ENCODE measurements at places on chromosomes 1 and 21. TPM values are rescaled to one million over a fixed set of nuclear protein-coding genes. Genes with fewer than 3 reads are reported as not detected.
A peak's percentile ranks its signal among the peaks of the same experiment; 100 is the strongest.

- no peak for DNase-seq
Measured at GRCh38 chr1:23004112-23004511, 11.5 kb downstream of the TEX46 start.

GRCh38 chr1:6345009-6345408, 48.6 kb downstream of the ACOT7 start:
- DNase-seq: no peak

- no peak for DNase-seq
Measured at GRCh38 chr1:47468709-47469389, 31.0 kb downstream of the FOXD2 start.

DNA sequence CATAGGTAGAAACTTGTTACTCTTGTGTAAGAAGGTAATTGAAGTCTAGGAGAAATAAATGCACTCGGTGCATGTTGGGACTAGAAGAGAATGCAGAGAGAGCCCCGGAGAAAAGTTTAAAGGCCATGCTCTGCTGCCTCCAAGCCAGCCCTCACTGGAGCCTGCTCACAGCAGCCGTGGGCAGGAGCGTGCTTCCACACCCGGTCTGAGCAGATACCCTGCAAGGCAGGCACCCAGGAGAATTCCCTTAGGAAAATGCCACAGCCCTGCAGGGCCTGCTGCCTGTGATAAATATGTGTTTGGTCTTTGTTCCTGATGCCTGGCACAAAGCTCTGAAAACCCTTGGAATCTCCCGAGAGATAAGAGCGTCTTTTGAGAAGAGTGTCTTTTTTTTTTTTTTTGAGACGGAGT, 22.8 kb downstream of the C2CD2 start:
- DNase-seq: no peak

- DNase-seq: no peak
Measured at GRCh38 chr1:33334081-33334552, 13.2 kb upstream of the A3GALT2 start.

GRCh38 chr1:235995511-235995910, 69.4 kb downstream of the NID1 start:
- DNase-seq: no peak

- DNase-seq: no peak
Measured at GRCh38 chr1:178942285-178943198, 71.7 kb upstream of the ANGPTL1 start.

- DNase-seq: no peak
Measured at GRCh38 chr1:84387480-84388163, 10.7 kb upstream of the DNASE2B start.

DNA sequence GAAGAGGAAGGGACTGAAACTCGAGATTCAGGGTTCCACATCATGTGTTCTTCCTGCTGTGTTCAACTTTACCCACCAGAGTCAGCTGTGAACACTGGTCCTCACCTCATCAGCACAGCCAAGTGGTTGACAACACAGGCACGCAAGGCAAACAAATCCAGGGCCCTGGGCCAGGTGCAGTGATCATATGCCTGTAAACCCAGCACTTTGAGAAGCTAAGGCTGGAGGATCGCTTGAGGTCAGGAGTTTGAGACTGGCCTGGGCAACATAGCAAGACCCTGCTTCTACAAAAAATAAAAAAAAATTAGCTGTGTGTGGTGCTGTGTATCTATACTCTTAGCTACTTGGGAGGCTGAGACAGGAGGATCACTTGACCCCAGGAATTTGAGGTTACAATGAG, 8.4 kb upstream of the XKR8 start:
- no peak for DNase-seq

DNA sequence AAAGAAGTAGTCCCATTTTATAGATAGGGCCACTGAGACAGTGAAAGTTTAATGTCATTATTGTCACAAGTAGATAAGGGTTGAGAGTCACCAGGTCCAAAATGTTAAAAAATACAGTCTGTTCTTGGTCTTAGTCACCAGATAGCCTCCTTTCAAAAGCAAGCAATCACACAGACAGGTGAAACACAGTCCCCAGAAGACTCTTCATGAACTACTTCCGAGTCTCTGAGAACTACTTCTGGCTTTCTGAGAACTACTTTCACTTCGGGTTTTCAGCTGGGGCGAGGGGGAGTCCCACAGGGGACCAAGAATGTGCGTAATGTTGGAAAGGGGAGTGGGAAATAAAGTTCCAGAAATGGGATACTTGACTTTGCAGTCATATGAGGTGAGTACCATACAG, 143.2 kb downstream of the HHIPL2 start:
- DNase-seq: no peak

DNA sequence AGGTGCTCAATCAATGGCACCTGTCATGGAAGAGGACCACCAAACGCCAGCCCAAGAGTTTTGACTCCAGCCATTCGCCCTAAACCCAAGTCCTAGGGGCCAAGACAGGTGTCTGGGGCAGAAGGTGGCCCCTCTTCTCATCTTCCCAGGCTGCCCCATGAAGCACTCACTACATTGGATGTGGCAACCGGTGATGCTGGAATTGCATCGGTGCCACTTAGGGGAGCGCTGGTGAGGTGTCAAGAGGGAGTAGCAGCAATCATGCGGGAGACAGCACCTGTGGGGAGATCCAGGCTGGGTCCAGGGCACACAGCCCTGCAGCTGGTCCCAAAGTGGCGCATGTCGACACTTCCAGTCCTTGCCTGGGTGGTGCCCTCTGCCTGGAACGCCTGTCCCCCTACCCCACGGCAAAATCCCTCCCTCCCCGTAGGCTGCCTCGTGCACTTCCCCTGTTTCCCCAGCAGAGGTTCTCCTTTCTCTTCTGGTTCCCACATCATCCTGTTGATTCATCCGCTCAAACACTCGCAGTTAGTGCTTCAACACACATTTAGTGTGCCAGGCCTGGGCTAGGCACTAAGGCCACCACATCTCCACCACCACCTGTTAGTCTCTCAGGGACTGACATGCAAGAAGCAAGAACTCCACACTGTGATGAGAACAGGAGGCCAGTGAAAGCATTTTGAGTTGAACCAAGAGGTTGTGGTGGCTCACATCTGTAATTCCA, 18.5 kb downstream of the PLA2G2D start:
- peak; percentile 11 for DNase-seq

GRCh38 chr21:29501451-29501850, 202.7 kb downstream of the BACH1 start:
- peak; percentile 32 for DNase-seq

- no peak for DNase-seq
Measured at GRCh38 chr1:221011145-221011544, 131.9 kb downstream of the HLX start.

DNA sequence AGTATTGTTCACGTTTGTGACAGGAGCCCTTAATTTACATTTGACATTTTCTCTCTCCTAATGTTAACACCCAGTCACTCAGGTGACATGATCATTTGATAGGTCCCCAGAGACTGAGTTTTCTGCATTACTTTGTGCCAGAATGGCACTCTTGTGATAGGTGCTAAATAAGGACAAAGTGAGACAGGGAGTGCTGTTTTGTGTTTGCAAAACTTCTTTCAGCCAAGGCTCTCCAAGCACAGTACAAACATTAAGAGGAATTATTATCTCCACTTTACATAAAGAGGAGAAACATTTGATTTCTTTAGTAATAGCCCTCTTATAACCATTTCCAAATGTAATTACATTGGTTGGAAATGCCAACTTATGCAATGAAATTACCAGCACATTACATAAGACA, 355.2 kb downstream of the NTNG1 start:
- no peak for DNase-seq

- no peak for DNase-seq
Measured at GRCh38 chr1:23928789-23929188, 15.6 kb upstream of the CNR2 start.

GRCh38 chr1:7046891-7047290, 261.6 kb downstream of the CAMTA1 start:
- no peak for DNase-seq

- DNase-seq: no peak
Measured at GRCh38 chr1:204854286-204854685, 16.4 kb upstream of the NFASC start.

GRCh38 chr1:41383094-41383852, 22.0 kb downstream of the FOXO6 start:
- DNase-seq: no peak

GRCh38 chr1:25699500-25700143, 83.0 kb downstream of the MAN1C1 start:
- no peak for DNase-seq

- DNase-seq: no peak
Measured at GRCh38 chr1:100249155-100249536, 488 bp downstream of the DBT start.

DNA sequence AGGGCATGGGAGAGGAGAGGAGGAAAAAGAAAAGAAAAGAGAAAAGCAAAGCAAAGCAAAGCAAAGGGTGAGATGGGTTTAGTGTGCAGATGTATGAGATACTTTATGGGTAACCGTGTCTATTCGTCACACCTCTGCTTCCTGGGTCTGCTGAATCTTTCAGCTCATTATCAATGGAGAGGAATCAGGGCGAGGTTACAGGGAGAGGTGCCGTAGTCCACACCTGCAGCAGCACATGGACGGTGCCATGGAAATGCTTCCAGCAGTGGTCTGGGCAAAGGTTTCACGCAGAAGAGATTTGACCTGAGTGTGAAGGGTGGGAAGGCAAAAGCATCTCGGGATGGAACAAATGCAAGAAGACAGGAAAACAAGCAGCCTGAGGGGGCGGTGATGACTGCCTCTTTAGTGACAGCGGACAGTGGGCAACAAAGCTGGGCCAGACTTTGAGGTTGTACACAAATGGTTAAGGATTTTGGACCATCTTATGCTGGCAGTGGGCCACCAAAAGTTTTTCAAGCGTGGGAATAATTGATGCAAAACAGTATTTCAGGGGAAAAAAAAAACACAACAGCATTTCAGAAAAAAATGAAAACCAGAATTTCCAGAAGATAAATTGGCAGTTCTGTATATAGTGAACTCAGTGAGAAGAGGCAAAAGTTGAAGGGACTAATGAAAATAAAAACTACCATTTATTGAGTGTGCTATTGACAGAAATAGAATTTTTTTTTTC, 19.5 kb upstream of the SRP9 start:
- DNase-seq: no peak

DNA sequence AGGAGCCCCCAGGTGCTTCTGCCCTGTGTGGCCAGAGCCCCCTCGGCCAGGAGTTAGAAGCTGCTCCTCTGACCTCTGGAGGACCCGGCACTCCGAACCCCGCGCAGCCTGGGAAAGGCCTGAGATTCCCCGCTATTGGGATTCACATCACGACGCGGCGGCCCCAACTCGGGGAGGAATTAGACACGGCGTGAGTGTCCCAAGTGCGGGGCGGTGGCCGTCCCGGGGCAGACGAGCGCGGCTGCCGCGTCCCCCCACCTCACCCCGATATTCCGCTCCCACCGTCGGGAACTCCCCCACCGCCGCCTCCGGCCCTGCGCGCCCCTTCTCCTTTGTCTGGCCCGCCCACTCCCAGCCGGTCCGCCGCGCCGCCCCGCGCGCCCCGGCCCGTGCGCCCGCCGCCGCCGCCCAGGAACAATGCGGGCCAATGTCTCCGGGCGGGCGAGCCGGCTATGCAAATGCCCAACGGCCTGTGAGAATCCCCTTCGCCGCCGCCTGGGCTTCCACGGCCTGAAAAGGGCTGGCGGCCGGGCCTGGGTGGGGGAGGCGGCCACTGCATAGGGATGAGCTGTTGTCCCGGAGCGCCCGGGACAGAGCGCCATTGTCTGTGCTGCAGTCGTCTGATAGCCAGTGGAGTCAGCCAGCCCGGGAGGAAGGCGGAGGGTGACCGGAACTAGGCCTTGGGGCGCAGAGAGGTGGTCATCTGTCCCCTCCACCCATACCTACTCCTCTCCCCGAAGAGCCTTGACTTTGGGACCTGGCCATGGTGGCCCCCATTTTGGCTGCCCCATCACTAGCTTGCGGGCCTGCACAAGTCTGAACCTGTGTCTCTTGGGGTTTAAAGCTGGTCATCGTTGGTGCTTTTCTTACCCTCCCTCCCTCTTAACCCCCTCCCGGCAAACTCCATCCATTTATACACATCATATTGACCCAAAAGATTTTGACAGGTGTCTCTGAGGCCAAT, 19.4 kb downstream of the RHBG start:
- DNase-seq: no peak

DNA sequence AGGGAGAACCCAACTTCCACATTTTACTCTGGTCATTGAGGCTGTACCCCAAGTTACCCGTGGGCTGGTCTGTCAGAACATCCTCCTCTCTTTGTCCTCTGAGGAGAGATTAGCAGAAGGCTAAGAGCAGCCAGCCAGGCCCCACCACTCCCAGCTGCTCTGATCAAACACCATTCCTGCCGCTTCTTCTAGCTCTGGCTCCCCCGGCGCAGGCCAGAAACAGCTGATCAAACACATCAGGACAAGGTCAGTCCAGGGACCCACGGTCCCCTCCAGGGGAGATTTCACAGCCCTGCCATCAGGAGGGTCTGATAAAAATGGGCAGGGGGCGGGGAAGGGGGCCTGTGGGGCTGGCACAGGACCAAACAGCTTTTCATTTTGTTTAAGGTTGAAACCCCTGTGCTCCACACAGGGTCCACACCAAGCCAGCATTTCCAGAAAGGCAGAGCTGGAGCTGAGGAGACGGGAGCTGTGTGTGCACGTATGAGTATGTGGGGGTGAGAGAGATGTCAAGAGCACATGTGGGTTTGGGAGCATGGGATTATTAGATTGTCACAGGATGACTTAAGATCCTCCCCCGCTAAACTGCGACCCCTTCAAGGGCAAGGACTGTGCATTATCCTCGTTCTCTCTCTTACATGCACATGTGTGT, 29.9 kb upstream of the EPHA8 start:
- DNase-seq: no peak

- no peak for DNase-seq
Measured at GRCh38 chr1:222521299-222522104, 26.4 kb downstream of the HHIPL2 start.

DNA sequence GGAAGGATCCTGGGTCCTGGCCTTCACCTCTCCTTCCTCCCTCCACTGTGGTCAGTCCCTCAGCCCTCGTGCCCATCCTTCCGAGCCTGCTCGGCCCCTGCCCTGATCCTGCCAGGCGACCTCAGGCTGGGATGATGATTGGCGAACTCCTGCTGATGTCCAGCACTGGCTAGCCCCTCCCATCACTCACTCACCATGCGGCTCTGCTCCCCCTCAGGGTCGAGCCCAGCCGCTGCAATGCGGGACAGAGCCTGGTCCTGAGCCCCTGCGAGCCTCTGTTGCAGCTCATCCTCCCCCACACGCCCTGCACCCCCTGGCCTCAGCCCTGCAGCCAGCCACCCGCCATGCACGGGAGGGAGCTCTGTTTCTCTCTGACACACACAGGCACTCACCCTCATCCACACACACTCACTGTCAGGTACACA, 100.2 kb downstream of the DMRTB1 start:
- no peak for DNase-seq

GRCh38 chr21:38511662-38512243, 13.5 kb upstream of the ERG start:
- DNase-seq: no peak

The SLC6A17 gene
- polyA plus RNA-seq: 0.02 TPM

The LRRC38 gene
- polyA plus RNA-seq: not detected

The FCER1A gene
- polyA plus RNA-seq: not detected

The UTP25 gene
- polyA plus RNA-seq: 7.5 TPM

The GBP7 gene
- not detected for polyA plus RNA-seq

The CSF3R gene
- not detected for polyA plus RNA-seq

The POMGNT1 gene
- 50.8 TPM for polyA plus RNA-seq

The SPRR2A gene
- polyA plus RNA-seq: not detected

The OR14I1 gene
- polyA plus RNA-seq: not detected

The PLA2G2C gene
- not detected for polyA plus RNA-seq

All from AG04450 (cell line).